ENCODE measurements at places on chromosomes 2 and 18.

DNA sequence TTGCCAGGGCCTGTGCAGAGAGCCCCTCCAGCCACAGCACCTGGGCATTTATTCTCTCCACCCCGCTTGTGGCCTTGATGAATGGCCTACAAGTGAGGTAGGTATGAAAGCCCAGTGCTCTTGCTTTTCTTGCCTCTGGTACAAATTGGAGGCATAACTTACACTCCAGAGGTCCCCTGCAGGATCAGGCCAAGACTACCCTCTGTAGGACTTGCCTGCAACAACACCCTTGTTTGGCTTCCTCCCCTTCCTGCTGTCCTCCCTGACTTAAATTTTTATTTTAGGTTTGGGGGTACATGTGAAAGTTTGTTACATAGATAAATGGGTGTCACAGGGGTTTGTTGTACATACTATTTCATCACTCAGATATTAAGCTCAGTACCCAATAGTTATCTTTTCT is 95.7 kb downstream of the CDC42EP3 start:
- no peak for DNase-seq

DNA sequence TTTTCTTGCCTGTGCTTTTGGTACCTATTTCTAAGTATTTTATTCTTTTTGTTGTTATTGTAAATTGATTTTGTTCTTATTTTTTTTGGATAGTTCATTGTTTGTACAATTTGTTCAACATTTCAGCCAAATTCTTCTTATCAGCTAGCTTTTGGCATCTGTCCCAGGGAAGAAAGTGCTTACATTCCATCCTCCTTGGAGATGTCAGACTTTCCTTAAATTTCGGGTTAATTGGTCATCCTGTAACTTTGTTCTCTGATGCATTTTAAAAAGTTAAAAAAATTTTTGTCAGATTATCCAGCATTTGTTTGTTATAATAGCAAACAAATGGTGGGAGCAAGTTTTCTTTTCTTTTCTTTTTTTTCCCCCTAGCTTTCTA is 60.3 kb downstream of the PTH2R start:
- DNase-seq, result no peak

DNA sequence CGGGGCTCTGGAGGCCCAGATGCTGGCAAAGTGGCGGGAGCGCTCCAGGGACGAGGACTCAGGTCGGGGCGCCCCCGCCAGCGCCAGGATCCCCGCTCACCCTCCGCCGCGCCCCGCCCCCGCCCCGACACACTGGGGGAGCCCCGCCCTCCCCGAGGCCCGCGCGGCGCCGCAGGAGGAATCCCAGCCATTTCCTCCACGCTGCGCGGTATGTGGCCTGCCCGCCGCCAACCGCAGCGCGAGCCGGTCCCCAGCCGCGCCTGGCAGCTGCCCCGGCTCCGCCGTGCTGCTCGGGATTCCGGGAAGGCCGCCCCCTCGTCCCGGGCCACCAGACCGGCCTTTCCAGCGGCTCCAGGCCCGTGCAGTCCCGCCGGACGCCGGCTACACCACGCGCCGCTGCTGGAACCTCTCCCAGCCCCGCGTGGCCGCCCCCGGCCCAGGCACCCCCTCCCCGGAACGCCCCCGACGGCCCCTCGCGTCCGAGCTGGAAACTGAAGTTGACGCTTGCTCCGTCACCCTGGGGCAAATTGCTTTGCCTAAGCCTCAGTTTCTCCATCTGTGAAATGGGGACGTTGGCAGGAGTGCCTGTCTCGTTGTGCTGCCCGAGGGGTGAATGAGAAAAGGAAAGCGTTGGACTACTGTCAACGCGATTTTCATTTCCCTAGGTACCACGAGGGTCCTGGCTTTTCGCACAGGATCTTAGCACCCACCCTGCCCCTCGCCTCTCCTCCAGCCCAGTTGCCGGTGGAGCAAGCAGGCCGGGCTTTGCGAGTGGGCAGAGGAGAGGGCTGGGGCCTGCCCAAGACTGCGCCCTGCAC is 53.6 kb downstream of the PKDCC start:
- DNase-seq, result no peak

GRCh38 chr2:217049956-217050355 is 190.1 kb upstream of the TNP1 start:
- DNase-seq, result no peak

GRCh38 chr2:117862459-117862858 is 48.0 kb downstream of the DDX18 start:
- no peak for DNase-seq

- no peak for DNase-seq
These were observed 37.8 kb downstream of the GORASP2 start for GRCh38 chr2:170966648-170967396.

GRCh38 chr2:33632831-33633230 is 33.7 kb upstream of the FAM98A start:
- DNase-seq, result no peak

DNA sequence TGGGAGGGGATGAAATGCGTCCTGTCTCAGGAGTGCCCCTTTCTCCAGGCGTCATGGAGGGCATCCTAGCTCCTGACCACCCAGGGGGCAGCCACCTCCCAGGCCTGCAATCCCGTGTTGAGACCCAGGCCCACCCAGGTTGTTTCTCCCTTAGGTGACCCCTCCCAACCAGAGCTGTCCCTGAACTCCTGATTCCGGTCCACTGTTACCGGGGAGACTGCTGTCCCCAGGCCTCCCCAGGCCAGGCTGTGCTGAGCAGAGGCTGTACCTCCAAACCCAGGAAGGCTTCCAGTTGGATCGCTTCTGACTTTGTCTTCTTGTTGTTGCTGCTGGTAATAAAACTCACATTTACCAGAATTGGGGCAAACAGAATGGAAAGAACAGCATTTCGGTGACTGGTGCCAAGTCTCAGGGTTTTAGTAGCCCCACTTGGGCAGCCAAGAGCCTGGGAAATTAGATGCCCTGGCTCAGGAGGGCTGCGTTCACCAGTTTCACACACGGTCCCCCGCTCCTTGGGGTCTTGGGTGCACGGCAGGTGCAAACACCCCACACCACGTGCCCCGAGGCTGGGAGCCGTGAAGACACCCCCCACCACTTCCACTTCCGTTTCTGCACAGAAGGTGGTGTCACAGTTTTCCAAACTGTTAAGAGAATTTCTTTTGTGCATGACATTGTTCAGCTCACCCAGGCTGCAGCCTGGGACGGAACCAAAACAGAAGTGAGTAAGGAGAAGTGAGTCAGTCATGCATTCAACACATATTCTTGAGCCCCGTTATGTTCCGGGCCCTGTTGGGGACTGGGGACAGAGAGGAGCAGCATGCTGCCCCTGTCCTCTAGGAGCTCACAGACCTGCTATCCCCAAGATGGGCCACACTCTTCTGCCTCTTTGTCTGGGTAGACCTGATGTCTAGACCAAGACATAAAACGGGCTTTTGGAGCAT is 29.4 kb downstream of the ITM2C start:
- DNase-seq, result no peak

DNA sequence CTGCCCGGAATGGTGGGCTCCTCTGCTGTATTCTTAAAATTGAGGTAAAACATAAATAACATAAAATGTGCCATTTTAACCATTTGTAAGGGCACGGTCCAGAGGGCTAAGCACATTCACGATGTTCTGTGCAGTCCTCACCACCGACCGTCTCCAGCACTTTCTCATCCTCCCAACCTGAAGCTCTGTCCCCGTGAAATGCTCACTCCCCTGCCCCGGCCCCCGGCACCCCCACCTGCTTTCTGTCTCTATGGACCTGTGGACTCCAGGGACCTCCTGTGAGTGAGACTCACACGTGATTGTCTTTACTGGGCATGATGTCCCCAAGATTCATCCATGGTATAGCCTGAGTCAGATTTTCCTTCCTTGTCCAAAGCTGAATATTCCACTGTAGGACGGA is 38.7 kb upstream of the CTDP1 start:
- no peak for DNase-seq

GRCh38 chr2:88959480-88960204 is 268.2 kb downstream of the RPIA start:
- DNase-seq, result no peak
